ENCODE measurements at places on chromosomes 2 and 18. TPM values are rescaled to one million over a fixed set of nuclear protein-coding genes. Genes with fewer than 3 reads are reported as not detected.

- no peaks in the 10 kb centered on the region for H3K36me3 ChIP-seq
- peak; percentile 65 for DNase-seq
- no peaks in the 10 kb centered on the region for H3K4me1 ChIP-seq
- no peak overlapping the region for H3K27ac ChIP-seq
- no peak overlapping the region for H3K4me3 ChIP-seq
- H3K27me3 ChIP-seq, result no peaks in the 10 kb centered on the region
Measured at GRCh38 chr2:55490554-55490953, 29.0 kb upstream of the CFAP36 start.

GRCh38 chr18:45106331-45106774 is 425.7 kb downstream of the SETBP1 start:
- H3K27me3 ChIP-seq, result no peaks in the 10 kb centered on the region
- H3K4me1 ChIP-seq, result peaks cover 10% of the 10 kb centered on the region
- no peak overlapping the region for H3K4me3 ChIP-seq
- peak; percentile 76 for DNase-seq
- H3K36me3 ChIP-seq, result no peaks in the 10 kb centered on the region

COL4A4 gene
- 0.62 TPM for total RNA-seq

DNA sequence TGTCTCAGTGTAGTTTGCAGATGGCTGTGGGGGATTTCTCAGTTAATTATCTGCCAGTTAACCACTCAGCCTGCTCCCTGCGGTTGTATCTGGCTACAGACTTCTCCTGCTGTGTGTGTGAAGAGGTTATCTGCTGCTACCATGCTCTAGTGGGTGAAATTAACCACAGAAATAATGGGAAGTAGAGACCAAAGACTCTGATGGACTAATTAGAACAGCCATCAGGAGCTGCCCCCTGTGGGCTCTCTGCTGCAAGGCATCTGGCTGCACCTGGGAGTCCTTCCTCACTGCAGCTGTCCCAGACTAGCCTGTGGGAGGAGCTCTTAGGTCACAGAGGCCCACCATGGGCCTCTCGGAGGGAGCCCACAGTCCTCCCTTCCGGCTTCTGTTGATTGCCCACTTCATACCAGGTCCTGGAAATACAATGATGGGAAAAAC is 66.6 kb downstream of the CTIF start:
- peaks cover 28% of the 10 kb centered on the region for H3K4me1 ChIP-seq
- peak; percentile 24 for DNase-seq
- H3K36me3 ChIP-seq, result no peaks in the 10 kb centered on the region
- H3K27ac ChIP-seq, result no peak overlapping the region
- no peak overlapping the region for H3K4me3 ChIP-seq

LRRC30 gene
- not detected for total RNA-seq

- no peak for DNase-seq
- H3K36me3 ChIP-seq, result no peaks in the 10 kb centered on the region
- H3K4me1 ChIP-seq, result peaks cover 4% of the 10 kb centered on the region
- no peak overlapping the region for H3K27ac ChIP-seq
- H3K27me3 ChIP-seq, result no peaks in the 10 kb centered on the region
Measured at GRCh38 chr18:45478889-45479288, 136.4 kb upstream of the SLC14A2 start.

RGPD4 gene
- not detected for total RNA-seq

DNA sequence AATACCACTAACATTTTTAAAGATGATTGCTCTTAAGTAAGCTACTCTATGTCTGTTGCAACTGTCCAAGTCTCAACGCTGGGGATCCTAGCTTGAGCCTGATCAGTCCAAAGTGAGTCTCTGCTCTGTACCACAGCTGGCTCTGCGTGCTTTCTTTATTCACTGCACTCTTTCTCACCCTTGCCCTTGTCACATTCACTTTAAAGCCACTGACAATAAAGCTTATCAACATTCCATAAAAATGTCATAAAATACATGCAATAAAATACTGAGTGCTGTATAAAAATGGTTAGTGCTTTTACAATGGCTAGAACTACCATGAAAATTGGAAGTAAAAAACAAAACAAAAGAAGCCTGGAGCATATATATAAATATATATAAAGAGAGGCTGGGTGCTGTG is 45.5 kb upstream of the LRRTM4 start:
- no peak for DNase-seq
- H3K4me3 ChIP-seq, result no peak overlapping the region
- no peaks in the 10 kb centered on the region for H3K27me3 ChIP-seq
- H3K4me1 ChIP-seq, result no peaks in the 10 kb centered on the region
- H3K36me3 ChIP-seq, result no peaks in the 10 kb centered on the region
- no peak overlapping the region for H3K27ac ChIP-seq

All from astrocyte (in vitro differentiated cells and primary cell).